ENCODE measurements at places on chromosomes 3 and 15.

GRCh38 chr15:80207887-80208286 lies 44.1 kb downstream of the CTXND1 start:
- no peak for DNase-seq

GRCh38 chr3:48599077-48599501 lies 4.0 kb upstream of the COL7A1 start:
- no peak for DNase-seq

- no peak for DNase-seq
Observed at GRCh38 chr15:101451846-101452245, 37.7 kb downstream of the PCSK6 start.

DNA sequence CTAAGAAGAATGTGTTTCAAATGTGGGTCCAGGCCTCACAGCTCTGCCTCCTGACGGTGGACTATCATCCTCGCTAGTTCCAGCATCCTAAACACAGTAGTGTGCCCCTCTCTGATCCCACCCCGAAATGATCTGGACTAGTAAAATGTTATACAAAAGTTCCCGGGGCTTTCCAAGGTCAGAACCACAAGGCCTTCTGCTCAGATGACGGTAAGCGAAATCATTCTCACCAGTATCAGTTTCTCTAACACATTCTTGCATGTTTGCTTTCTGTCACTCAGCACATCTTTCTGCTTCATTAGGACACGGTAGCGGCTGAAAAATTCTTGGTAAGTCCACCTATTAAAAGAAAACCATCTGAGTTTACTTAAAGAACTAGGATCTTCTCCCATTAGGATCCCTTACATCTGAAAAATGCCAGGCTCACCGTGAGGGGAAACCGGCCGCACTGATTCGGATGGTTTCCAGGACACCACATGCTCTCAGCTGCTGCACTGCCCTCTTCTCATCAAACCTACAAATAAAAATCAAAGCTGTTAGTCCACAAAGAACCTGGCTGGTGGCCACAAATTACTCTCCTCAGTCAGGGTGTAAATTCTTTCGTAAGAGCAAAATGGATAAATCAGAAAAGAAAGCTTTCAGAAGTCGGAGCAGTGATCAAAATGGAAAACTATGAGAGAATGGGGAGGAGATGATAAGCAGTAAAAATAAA lies 83.9 kb upstream of the MYO5C start:
- no peak for DNase-seq

DNA sequence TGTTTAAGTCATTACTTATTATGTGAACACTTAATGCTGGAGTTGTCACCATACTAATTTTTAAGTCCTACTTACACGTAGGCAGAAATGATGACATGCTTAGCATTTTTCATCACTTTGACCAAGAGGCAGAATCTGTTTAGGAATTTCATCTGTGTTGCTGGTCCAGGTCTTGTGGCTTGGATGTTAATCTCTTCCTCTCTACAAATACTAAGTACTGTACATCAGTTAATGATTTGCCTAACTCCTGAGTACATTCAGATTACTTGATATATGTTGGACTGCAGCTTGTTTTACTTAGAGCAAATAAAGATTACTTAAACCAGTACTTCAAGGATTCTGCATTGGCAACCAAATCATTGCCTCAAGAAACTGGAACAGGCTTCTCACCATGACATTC lies 8.6 kb downstream of the SNRK start:
- no peak for DNase-seq

DNA sequence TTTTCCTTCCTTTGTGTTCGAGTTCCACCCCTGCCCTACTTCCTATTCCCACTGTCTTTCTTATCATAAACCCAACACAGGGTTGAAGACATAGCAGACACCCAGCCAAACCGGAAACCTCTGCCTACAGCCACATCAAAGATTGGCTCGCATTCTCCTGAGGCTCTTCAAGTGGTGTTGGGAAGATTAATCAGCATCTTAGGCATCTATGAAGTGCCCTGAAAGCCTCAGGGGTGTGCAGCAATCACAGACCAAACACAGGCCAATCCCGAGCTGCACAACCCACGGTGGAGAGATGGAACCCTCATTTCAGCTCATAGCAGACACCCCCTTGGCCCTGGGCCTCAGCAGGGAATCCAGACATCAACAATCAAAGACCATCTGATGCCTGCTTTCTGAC lies 255.9 kb downstream of the XXYLT1 start:
- DNase-seq, result no peak

GRCh38 chr3:2861120-2861519 lies 249.1 kb downstream of the IL5RA start:
- DNase-seq, result no peak

DNA sequence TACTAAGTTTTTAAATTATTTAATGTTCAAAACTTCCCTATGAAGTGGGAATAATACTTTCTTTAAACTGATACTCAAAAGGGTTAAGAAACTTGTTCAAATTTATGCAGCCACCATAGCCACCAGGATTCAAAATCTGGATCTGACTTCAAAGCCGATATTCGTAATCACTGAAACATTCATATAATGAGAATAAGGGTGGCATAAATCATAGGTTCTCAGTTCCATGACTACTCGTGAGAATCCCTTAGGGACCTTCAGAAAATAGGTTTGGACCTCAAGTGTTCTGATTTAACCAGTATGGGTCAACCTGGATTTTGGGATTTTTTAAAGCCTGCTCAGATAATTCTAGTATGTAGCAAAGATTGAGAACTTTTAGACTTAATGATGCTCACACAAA lies 160.6 kb downstream of the RBMS3 start:
- DNase-seq, result no peak

GRCh38 chr15:39788800-39789565 lies 6.3 kb upstream of the FSIP1 start:
- no peak for DNase-seq

DNA sequence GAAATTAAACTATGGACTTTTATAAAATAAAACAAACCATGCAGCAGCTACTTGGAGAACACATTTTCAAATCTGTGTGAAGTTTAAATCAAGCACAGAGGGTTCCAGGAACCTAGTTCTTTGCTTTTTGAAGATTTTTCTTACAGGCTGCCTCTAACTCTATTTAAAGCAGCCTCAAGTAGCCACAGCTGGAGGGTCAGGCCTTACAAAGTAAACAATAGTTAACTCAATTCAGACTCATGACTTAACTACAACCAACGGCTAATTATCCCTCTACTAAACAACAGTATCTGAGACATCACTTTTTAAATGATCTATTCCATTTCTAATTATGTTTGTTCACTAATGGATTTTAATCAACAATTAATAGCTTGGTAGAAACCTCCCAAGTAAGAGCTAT lies 9.8 kb downstream of the LRIG1 start:
- DNase-seq, result no peak

GRCh38 chr3:136844724-136845123 lies 17.3 kb upstream of the NCK1 start:
- DNase-seq, result no peak

GRCh38 chr3:104746056-104746455 lies 620.7 kb upstream of the ALCAM start:
- no peak for DNase-seq

DNA sequence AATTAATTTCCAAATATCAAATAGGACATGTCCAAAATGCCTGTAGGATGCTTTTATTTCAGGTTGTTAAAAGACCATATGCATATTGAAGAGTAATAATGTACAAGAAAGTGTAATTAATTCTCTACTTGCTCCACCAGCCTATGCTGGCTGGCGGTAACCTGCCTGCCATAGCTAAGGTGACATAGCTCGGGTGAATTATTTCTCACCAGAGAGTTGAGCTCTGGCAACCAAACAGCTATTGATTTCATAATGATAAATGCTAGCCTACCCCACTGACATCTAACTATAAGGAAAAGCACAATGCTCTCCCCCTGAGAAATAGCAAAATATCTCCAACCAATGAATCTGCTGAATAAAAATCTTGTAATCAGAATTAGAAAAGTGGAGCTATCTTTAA lies 48.9 kb downstream of the GADL1 start:
- no peak for DNase-seq

Measured in activated T-helper 9 cell treated with anti-CD3 and anti-CD28 coated beads, Interleukin-2, amount 50 U/mL, for 16 hours (primary cell).